ENCODE measurements at places on chromosomes 4 and X.

GRCh38 chr4:73245955-73246354, 12.6 kb downstream of the ANKRD17 start:
- DNase-seq: no peak

DNA sequence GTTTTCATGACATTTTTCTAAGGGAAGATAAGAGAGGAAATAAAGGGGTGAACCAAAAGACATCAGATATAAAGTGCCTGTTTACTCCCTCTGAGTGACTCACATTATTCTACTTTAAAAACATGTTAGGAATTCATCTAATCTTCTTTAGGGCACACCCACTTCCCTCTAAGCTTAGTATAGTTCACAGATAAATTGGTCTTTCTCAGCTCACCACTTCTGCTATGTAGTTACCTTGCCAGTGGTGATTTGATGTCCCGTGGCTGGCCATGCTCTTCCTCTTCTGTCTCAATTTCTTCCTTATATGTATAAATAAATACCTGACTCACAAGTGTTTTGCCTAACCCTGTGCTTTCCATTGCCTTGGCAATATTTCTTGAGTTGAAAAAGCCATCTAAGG, 96.8 kb downstream of the PDLIM5 start:
- DNase-seq: no peak

DNA sequence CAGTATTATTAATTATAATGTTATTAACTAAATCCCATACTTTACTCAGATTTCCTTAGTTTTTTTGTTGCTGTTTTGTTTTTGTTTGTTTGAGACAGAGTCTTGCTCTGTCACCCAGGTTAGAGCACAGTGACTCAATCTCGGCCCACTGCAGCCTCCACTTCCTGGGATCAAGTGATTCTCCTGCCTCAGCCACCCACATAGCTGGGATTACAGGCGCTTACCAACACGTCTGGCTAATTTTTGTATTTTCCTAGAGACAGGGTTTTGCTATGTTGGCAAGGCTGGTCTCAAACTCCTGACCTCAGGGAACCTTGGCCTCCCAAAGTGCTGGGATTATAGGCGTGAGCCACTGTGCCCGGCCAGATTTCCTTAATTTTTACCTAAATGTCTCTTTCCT, 72.2 kb downstream of the ANAPC4 start:
- DNase-seq: no peak

DNA sequence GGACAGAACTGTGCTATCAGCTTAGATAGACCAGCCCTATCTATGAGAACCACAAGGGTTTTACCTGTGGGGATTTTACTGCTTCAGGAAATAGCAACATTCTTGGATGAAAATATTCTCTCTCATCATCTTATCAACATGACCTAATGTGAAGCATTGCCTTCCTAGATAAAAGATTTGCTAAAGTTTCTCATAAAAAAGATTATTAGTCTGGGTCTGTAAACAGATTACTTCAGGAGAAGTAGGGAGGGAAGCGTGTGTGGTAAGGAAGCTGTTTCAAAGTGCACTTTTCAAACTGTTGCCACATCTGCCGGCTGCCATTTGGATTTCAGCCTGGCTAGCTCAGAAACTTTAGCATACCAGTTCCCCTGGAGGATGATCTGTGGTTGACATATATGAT, at the start of gene NOX1:
NOX1 (minus strand) TSS at position 35 of the 400 bp plus-strand sequence. CDS start 220 bp downstream, outside the sequence.
- no peak for DNase-seq

GRCh38 chr4:17807446-17807845, 3.1 kb downstream of the DCAF16 start:
- no peak for DNase-seq

DNA sequence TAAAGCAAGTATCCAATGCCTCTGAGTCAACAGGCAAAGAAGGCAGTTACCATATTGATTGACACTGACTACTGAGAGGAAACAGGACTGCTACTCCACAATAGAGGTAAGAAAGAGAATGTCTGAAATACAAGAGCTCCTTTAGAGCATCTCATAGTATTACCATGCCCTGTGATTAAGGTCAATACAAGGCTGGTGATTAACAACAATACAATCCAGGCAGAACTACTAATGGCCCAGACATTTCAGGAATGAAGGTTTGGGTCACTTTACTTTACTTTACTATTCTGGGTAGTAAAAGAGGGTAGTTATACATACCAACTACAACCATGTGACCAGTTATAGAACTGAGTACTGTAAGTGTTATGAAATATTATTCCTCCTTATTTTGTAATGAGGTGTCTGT, 44.5 kb downstream of the BRWD3 start:
- no peak for DNase-seq

Data from stimulated activated CD8-positive, alpha-beta memory T cell treated with anti-CD3 and anti-CD28 coated beads, Interleukin-12 subunit alpha, Interleukin-12 subunit beta, amount 100 ng/mL, for 1 hour (primary cell).